ENCODE measurements at places on chromosomes 4 and X.

- DNase-seq = peak; percentile 54
Observed at GRCh38 chr4:53929955-53930798, 134.2 kb downstream of the CHIC2 start.

- DNase-seq = no peak
Observed at GRCh38 chrX:123138473-123138872, 45.6 kb upstream of the GRIA3 start.

DNA sequence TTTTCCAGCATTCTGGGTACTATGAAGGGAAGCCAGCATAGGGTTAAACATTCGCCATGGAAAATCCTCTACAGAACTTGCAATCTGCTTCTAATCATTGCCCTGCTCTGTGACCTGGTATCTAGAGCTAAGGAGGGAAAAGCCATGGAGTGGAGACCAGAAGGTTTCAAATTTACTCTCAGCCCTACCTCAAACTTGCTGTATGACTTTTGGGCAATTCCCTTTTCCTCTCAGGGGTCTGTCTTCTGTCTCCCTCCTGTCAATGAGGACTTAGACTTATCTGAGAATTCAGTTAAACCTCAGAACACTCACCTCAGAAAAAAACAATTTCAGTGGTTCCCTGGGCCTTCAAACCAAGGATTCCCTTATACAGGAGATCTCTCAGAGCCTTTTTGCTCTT lies 29.1 kb downstream of the ARHGEF9 start:
- no peak for DNase-seq

GRCh38 chr4:94668724-94669123 lies 89.0 kb upstream of the BMPR1B start:
- no peak for DNase-seq

DNA sequence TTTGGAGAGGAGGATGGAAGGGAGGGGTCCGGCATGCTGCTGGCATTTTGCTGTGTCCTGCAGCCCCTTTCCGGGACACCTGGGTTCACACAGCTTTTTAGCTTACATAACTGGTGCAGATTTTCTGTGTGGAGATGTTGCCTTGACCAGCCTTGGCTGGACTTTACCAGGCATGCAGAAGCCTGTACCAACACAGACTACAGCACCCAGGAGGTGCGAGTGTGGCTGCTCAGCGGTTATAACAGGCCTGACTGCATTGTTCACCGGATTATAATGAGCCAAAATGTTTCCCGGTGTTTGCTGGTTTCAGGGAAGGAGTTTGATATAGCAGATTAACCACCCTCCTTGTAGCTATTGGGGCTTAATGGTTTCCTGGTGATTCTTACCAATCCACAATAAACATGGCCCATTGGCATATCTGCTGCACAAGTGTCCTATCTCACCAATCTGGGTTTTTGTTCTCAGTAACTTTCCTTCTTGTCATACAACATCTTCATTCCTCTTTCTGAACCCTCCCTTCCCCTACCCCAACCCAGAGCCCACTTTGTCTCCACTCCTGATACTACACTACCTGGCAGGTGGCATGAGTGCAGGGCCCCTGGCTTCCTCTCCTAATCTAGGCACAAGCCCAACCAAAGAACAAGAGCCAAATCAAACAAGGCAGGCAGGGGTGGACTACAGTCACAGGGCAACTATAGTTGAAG lies 3.9 kb downstream of the RPL10 start:
- DNase-seq = no peak

- no peak for DNase-seq
Observed at GRCh38 chr4:15914291-15914690, 24.2 kb downstream of the FGFBP1 start.

GRCh38 chr4:110287130-110287529 lies 88.7 kb upstream of the ELOVL6 start:
- DNase-seq = no peak

Data from activated naive CD8-positive, alpha-beta T cell treated with anti-CD3 and anti-CD28 coated beads, Interleukin-2, amount 50 U/mL, for 24 hours (primary cell).